ENCODE measurements at places on chromosomes 3 and 15.

- no peak for DNase-seq
Observed at GRCh38 chr3:32719931-32720330, 34.9 kb downstream of the CNOT10 start.

- DNase-seq: no peak
Observed at GRCh38 chr15:91782221-91782620, 71.3 kb upstream of the SLCO3A1 start.

- DNase-seq: no peak
Observed at GRCh38 chr3:11808231-11808630, 38.5 kb downstream of the TAMM41 start.

DNA sequence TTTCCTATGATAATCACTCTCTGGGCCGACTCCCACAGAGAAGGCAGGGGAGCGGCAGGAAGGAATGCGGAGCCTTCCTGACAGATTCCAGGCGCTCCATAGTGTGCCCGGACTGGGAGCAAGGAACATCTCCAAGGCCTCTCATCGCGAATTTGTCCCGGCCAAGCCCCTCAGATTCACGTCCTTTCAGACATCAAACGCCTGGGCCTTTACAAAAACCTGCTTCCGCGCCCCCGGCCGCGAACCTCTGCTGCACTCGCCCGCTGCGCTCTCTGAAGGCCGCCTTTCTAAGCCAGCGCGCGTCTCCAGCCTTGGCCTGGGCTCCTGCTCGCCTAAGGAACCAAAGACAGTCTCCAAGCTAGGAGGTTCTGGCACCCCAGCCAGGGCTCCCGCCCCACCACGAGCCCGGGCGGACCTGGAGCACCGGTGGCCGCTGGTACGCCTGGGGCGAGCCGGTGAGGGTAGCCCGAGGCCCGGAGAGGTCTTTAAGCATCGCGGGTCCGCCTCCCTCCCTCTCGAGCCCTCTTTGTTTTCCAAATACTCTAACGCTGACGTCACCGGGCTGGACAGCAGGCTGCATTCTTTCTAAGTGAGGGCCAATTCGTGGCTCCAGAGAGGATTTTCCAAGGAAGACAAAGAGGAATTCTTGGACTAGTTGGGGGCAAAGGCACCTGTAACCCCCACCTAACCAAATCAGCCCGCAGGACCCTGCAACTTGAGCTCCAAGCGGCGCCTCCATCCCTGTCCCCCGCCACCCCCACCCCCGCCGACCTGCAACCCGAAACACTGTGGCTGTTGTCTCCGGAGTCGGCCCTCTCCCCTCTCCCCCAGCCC lies 759 bp downstream of the AMOTL2 start:
- DNase-seq: peak; percentile 85

DNA sequence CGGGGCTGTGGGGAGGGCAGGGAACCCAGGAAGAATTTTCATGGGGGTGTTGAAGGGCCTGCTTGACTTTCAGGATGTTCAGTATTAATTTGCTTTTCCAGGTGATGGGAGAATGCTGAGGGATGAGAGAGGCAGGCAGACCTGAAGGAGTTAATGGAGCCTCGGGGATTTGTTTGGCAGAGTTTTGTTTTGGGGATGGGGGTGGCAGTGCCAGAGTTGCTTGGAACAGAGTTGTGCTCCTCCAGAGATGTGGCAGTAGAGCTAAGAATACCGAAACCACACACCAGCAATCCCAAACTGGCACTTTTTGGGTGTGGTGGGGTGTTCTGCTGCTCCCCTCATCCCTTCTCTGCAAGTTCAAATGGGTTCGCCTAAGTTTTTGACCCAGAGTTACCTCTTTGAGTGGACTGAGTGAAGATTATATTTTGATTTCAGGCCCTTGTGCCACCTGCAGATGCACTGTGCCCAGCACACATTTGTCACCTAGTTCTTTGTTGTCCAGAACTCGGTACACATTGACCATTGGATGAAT lies 1.6 kb downstream of the BOC start:
- no peak for DNase-seq

DNA sequence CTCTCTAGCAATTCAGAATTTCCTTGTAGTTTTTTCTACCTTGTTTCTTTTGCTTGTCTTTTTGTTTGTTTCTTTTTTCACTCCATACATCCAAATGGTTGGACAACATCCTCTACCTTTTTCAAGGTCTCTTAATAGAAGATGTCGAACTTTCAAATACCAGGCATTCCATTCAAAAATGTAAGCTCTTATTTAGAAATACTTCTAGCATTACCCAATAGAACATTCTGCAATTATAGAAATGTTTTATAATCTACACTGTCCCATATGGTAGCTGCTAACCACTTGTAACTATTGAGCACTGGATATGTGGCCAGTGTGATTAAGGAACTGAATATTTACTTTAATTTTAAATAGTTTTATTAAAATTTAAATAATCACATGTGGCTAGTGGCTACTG lies 196.2 kb upstream of the MRPL3 start:
- DNase-seq: no peak

DNA sequence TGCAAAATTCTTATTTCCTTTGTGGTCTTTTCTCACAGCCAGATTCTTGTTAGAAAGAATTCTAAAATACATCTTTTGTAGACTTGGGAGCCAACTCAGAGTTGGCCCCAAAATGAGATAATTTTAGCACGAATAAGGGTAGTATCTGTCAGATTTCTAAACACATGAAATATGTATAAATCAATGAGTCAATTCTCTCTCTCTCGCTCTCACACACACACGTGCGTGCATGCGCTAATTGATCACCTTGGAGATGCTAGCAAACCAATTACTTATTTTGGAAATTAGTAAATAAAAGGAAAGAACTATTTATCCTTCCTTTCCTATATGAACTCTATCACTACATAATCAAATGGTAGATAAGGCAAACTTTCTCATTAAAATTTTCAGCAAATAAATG lies 32.9 kb upstream of the PIK3R4 start:
- no peak for DNase-seq

DNA sequence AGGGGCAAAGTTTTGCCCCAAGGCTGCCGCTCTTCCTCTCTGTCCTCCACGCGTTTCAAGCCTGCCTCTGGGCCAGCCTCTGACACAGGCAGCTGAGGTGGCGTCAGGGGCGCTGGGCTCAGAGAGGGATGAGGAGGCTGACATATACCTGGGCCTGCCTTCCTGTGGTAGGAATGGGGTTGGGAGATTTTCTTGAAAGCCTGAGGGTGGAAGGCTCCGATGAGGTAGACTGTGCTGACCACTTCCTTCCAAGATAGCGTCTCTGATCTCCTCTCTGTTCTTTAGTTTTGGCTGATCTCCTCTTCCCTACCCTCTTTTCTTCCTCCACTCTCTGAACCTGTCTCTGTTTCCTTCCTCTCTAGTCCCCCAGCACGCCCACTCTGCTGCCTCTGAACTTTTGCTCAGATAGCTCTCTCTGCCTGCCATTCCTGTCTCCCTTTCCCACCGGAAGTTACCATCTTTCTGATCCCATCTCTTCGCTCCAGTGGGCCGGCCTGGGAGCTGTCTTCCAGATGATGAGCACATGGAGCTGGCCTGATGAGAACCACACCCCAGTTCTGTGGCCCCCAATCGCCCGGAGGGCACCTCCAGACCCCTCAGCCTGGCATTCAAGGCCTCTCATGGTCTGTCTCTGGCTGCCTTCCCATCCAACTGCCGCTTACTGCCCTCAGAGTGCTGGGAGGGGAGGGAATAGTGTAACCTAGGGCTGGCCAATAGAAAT lies 32.5 kb upstream of the LCTL start:
- no peak for DNase-seq

DNA sequence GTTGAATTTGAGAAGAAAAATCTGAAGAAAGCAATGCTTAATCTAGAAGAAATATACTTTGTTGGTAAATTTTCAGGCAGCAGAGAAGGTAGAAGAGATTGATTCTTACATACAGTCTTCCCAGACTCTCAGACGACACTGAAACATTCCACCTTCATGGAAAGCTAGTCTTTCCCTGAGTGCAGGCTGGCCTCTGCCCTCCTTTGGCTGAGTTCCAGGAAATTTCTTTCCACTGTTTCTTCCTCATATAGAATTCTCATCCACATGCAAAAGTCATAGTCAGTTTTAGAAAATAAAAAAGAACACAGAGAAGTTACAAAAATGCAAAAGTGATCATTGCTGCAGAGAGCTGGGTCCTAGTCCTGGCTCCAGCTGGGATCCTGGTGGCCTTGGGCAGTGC lies 142.5 kb upstream of the PRR23C start:
- no peak for DNase-seq

DNA sequence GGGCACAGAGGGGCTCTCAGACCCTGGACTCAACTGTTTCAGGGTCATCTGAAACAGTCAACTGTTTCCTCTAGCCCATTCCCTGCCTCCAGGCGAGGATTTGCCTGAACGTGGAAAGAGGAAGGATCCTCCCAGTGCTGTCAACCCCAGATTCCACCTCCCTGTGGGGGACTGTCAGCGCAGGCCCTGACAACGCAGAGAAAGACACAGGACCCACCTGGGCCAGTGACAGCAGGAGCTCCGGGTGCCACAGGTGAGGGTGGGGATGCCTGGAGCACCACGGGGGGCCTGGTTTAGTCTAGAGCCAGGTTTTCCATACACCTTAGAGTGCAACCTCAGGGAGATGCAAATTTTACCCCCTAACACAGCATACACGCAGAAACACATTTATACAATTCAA lies 19.5 kb upstream of the LAMP3 start:
- DNase-seq: no peak

GRCh38 chr3:98612996-98613517 lies 19.6 kb upstream of the CPOX start:
- peak; percentile 20 for DNase-seq

- DNase-seq: no peak
Observed at GRCh38 chr3:29515451-29515850, 234.6 kb downstream of the RBMS3 start.

DNA sequence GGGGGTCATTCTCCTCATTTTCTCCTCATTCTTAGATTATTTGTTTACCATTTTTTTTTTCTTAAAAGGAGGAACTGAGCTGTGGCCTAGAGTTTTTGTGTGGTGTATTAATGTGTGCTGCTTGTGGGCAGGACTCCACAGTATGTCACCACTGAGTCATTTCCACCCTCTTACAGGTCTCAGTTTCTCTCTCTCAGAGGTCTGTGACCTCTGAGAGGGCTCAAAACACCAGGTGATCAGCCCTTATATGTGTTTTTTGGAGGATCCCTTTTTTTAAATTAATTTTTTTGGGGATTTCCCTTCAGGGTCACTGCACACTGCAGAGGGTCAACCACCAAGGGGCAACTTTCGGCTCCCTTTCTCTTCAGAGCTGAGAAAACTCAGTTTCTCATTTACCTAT lies 166.4 kb downstream of the SUCNR1 start:
- DNase-seq: no peak

DNA sequence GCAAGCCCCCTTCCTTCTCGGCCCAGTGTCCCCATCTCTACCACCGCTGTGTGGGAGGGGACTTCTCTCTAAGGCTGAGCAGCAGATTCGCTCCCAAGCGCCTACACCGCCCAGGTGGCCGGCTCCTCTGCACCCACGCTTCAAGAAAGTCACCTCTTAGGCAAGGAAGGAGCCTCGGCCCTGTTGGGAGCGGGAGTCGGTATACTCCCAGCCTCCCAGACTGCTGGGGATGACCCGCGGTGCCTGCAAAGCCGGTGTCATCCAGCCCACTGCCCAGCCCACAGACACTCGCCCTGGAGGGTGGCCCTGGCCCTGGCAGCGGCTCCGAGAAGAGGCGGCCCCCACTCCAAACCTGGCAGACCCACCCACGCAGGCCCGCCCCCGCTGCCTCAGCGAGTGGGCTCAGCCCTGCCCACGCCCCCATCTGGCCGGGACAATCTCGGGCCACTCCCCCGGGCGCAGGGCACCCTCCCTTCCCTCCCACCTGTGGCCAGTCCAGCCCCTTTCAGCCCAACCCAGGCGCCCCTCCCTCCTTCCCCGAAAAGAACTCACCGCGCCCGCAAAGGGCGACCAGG lies 396 bp downstream of the CHRNB4 start:
- no peak for DNase-seq
